GM13976 (cell line): ENCODE measurements at places on chromosomes 11 and 22.

DNA sequence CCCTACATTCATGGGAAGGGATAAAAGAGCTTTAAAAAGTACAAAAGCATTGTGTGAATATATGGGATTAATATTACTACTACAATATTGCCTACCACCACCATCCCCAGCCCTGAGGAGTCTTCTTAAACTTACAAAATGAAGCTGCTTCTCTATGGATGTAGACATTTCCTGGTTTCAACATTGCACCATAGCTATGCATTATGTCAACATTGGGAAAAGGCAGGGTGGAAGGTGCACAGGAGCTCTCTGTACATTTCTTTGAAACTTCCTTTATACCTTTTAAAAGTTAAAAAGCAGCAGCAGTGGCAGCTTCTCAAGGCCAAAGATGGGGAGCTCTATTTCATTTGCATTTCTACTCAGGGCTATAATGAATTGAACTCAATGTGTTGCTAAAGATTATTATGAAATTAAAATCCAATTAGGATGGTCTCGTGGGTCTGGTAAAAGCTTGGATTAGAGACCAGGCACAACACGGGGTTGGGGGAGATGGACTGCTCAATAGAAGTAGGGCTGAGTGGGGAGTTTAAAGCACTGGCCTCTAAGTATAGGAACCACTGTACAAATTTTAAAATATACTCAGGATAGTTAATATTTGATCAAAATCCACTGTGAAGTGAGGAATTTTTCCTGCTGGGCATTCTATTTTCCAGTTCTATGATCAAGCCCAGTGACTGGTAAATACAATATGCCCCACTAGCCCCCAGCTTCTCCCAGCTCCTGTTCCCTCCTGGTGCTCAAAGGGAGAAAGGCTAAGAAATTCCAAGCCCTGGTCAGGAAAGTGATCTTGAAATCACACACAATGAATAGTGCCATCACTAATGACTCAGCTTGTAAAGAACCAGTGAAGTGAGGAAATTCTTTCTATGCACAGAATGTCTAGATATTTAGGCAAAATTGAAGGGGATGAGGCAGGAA, 362.7 kb upstream of the CCDC90B start:
- DNase-seq = no peak

GRCh38 chr11:65492637-65493366, 6.0 kb upstream of the MALAT1 start:
- no peak for DNase-seq

GRCh38 chr22:43156413-43156812, 5.1 kb downstream of the TSPO start:
- DNase-seq = no peak

DNA sequence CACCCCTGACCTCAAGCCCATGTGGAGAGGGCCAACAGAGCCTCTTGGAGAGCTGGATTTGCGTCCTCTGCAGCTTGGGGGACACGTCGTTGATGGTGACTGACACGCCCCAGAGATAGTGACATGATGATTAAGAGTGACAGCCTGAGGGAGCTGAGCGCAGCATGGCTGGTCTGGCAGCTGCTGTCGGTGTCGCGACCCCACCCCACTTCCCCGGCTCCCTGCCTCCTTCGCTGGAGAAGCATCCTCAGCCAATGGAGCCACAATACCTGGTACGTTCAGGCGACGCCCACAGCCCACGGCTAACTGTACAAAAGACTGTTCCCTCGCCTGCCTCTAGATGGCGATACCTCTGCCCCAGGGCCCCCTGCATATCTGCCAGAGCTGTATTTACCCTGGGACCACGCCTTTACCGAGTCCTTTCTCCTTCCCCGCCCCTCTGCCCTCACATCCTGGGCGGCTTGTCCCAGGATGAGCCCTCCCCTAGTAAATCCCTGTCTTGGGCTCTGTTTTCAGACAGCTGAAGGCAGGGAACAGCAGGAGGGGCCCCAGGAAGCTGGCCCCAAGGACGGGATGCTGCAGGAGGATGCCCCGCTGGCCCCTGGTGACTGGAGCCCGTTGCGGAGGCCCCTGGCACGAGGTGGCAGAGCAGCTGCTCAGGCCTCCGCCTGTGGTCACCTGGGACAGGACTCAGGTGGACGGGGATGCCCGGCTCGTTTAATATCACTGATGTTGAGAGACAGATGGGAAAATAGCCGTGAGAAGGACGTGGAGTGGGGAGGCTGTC, 90.6 kb downstream of the RPS6KA4 start:
- DNase-seq = peak; percentile 91

GRCh38 chr22:39679652-39680051, 109.1 kb downstream of the CACNA1I start:
- no peak for DNase-seq

DNA sequence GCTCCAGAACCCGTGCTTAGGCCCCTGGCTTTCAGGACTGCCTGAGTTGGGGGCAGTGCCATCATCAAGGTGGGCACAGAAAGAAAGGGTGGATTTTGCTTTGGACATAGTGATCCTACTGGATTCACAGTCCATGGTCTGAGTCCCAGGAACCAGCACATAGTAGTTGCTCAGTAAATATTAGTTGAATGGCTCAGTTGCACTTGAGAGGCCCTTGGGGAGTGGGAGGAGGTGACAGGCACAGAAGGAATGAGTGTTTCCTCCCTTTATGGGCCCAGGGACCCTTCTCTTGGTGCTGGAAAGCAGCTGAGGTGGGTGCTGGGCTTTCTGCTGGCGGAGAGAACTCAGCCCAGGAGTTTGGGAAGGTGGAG, 16.6 kb downstream of the ARHGEF17 start:
- no peak for DNase-seq
